ENCODE measurements at places on chromosomes 12 and 14.

DNA sequence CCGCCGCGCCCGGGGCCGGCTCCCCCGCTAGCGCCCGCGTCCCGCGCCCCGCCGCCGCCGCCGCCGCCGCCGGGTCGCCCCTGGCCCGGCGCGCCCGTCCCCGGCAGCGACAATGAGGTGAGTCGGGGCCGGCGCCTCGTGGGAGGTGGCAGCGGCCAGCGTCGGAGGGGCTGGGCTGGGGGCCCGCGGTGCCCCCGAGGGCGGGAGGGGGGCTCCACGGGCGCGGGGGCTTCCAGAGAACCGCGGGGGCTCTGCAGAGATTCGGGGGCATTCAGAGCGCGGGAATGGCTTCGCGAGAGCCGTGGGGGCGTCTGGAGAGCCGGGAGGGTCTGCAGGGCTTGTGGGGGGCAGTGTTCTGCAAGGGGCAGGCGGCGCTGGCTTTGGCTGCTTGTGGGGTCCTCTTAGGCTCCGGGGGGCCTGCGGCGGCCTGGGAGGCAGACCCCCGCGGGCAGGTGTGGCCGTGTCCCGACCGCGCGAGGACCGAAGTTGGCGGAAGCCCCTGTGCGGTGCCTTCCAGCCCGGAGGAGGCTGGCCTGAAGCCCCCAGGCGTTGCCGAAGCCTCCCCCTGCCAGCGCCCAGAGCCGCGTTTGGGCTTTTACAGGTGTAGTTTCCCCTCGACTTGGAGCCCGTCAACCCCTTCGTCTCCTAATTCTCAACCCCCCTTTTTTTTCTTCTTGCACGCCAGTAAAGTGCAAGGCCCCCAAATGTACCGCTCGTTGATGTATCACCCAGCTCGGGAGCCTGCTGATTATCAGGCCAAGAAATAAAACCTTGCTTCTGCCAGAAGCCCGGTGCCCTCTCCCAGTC lies 93.1 kb upstream of the EVL start:
- peak; percentile 53 for DNase-seq

DNA sequence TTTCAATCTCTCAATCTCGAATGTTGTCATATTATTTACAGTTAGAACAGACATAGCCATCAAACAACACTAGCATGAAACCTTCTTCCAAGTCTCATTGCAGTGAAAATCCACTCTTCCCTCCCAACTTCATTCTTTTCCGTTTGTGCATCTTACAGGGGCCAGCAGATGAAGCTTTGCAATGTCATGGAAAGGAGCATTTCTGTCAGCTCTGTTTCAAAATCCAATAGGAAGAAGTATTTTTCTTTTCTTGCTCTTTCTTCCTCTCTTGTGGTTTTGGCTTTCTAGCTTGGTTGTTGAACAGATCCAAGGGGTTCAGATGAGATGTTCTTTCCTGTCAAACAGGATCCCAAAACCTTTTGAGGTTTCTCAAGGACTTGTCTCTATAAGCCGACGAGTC lies 416.6 kb downstream of the AEBP2 start:
- no peak for DNase-seq

- no peak for DNase-seq
Measured at GRCh38 chr12:49305762-49306510, 11.0 kb downstream of the PRPH start.

GRCh38 chr12:130117233-130117632 lies 45.0 kb upstream of the FZD10 start:
- no peak for DNase-seq

DNA sequence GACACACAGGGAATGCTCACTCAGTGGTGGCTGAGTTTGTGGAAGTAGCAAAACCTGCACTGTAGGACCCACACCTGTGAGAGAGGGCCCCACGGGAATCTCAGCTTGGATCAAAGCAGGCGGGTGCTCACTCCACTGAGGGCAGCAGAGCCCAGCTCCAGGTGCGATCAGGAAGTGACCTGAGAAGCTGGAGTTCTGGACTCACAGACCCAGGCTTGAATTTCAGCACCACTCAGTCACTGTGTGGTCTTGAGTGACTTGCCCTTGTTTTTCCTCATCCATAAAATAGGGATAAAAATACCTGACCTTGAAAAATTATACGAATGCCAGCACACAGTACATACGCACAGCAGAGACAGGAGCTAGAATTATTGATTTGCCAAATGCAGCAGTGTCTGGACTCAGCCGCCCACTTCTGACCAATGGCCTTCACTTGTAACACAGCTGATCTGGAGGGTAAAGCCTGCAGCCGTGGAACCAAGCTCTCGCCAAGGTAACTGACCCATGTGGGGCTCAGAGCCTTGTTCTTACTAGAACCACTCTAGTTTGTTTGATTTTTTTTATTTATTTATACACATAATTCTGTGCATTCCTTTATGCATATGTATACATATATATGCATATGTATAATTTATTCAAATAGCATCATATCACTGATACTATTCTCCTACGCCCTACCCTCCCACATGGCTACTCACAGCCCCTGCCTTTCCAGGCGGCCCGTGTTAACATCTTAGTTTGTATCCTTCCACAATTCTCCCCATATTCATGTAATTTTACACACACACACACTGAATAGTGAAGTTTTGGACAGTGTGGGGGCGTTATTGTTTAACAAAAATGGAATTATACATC lies 53.9 kb downstream of the DPF3 start:
- no peak for DNase-seq

GRCh38 chr12:1532375-1533165 lies 61.8 kb downstream of the FBXL14 start:
- no peak for DNase-seq

DNA sequence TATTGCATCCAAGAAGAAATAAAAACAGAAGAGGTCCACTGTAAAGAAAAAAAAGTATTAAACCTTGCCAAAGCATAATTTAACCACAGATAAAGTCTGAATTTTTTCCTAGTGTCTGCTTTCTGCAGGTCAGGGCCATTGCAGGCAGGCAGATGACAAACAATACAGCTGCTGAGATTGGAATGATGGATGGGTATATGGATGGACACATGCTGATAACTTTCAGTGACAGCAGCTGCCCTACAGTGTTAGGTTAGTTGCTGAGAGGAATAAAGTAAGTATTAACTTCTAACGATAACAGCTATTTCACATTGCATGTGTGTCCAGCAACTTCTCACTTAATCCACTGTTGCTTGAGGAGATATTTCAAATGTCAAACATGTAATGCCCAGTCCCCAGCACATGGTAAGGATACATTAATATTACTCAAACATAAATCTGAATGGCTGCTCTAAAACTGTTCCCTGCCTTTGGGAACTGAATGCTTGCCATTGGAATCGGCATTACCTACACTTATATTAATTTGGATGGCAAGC lies 515.3 kb downstream of the RMST start:
- DNase-seq: no peak

Measured in GM20000 (cell line).